ENCODE measurements at places on chromosomes 5 and 9.

- no peak for DNase-seq
Observed at GRCh38 chr5:171623551-171624097, 162.0 kb upstream of the SMIM23 start.

DNA sequence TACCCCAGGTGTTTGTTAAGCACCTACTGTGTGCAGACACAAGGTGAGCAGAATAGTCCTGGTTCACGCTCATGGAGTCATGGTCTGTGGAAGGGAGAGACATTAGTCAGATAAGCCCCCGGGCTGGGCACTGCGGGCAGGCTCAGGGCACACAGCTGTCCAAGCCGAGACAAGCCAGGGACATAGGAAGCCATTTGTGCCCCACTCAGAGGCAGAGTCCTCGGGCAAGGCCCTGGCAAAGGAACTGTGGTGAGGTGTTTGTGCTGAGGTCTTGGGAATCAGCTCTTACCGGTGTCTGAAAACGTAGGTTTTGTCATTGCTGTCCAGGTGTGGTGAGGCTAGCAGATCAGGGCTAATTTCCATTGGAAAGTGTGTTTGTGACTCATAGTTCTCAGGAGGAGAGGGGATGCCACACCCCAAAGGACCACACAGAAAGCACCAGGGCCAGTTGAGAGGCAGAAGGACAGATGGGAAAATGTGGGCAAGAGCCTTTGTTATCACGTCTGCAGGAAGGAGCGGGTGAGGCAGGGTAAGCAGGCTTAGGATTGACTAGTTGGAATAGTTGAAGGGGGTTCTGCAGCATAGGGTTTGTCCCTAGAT is 46.1 kb upstream of the NEURL1B start:
- DNase-seq = no peak

DNA sequence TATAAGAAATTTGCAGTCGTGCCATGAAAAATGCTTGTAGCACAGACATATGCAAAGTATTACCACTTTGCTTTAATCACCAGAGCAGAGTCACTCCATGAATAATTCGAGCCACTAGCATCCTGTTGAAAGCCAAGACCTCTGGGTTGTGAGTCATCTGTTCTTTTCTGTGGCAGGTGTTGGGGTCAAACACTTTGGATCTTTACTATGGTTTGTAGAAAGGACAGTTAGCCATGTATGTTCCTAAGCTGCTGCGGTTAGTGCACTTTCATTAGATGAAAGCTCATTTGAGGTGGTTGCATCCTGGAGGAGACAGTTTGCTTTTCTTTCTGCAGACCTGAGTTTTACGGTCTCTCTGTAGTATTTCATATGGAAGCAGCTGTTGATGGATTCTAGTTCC is 223.7 kb downstream of the DMRT2 start:
- no peak for DNase-seq

- DNase-seq = no peak
Observed at GRCh38 chr9:124330011-124330697, 72.4 kb downstream of the NEK6 start.

DNA sequence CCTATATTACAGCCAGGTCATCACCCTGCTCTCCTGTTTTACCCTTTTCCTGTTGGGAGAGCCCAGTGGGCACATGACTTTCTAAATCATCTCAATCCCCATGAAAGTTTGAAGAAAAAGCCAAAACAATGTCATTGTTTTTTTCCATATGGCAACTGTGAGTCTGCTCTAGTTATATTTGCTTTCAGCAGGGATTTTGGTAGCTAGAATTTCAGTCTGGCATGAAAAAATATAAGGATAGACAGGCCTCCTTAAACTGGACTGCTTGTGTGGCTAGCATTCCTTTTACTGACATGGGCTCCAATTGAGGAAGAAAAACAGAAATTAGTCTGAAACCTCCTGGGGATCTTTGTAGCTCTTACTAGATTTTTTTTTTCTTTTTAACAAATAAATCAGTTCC is 25.6 kb downstream of the MOCS2 start:
- DNase-seq = no peak

- DNase-seq = no peak
Observed at GRCh38 chr9:110255463-110256379, 586 bp downstream of the TXN start.

DNA sequence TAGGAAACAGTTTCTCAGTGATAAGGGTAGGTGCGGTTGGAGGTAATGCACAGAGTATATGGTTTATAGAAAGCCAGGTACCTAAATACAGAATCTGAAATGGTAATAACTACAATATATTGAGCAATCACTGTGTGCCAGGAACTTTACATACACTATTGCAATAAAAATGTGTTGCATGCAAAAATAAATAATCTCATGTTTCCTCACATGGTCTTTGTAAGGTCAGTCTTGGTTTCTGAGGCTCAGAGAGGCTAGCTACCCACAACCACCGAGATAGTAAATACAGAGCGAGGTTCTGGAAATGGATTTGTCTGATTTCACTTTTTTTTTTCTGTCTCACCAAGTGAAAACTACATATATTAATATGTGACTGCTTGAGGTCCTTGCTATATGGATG is 128.9 kb downstream of the CAMK4 start:
- no peak for DNase-seq

DNA sequence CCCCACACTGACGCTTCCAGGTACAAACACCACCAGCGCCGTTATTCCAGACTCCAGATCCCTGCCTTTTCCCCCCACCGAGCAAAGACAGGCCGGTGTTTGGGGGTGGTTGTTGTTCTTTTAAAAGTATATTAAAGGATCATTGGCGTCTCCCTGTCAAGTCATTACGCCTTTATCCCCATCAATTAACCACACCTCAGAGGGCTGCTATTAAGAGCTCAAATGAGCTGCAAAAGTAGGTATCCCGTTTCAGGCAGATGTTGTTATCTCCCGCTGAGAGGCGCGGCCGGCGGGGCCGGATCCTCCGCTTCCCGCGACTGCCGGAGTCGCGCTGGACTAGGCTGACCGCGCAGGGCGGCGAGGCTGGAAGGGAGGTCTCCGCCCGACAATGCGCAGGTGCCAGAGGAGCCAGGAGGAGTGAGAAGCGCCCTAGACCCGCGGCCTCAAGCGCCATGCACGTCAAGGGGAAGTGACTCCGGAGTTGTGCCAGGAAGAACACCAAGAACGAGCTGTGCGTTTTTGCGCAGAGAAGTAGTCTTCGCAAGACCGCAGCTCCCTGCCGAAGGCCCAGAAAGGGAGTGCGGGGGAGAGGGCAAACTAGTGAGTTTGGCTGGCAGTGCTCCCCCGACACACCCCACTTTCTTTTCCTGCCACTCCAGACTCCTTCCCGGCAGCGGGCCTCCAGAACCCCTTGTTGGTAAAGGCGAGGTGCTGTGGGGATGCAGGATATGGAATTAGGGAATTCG is 8.2 kb downstream of the NR2F1-AS1 start:
- no peak for DNase-seq

DNA sequence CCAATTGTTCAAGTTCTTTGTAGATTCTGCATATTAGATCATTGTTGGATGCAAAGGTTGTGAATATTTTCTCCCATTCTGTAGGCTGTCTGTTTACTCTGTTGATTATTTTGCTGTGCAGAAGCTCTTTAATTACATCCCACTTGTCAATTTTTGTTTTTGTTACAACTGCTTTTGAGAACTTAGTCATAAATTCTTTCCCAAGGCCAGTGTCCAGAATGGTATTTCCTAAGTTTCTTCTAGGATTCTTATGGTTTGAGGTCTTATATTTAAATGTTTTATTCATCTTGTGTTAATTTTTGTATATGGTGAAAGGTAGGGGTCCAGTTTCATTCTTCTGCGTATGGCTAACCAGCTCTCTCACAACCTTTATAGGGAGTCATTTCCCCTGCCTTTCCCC is 116.5 kb downstream of the CPLANE1 start:
- no peak for DNase-seq

- no peak for DNase-seq
Observed at GRCh38 chr9:121863955-121864354, 212.5 kb downstream of the DAB2IP start.

- DNase-seq = no peak
Observed at GRCh38 chr5:138967791-138968448, 92.8 kb upstream of the LRRTM2 start.

GRCh38 chr9:107286057-107286456 is 3.0 kb downstream of the RAD23B start:
- no peak for DNase-seq

GRCh38 chr5:56088967-56089829 is 94.4 kb upstream of the IL6ST start:
- peak; percentile 18 for DNase-seq

DNA sequence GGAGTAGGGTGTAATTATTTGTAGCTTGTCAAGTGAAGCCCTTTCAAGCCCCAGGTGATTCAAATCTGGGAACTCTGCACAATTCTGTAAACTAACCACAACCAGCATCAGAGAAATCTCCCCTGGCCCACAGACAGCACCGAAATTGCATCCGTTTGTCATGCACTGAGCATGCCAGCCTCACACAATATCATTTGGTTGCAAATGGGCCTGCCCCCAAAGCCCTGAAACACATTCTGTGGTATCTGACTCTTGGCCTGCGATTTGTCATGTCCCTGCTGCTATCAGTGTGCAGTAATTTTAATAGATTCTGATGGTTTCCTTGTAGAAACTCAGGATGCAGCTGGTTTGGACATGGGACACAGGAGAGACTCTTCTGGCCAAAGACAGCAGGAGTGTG is 35.3 kb downstream of the SNX24 start:
- no peak for DNase-seq

DNA sequence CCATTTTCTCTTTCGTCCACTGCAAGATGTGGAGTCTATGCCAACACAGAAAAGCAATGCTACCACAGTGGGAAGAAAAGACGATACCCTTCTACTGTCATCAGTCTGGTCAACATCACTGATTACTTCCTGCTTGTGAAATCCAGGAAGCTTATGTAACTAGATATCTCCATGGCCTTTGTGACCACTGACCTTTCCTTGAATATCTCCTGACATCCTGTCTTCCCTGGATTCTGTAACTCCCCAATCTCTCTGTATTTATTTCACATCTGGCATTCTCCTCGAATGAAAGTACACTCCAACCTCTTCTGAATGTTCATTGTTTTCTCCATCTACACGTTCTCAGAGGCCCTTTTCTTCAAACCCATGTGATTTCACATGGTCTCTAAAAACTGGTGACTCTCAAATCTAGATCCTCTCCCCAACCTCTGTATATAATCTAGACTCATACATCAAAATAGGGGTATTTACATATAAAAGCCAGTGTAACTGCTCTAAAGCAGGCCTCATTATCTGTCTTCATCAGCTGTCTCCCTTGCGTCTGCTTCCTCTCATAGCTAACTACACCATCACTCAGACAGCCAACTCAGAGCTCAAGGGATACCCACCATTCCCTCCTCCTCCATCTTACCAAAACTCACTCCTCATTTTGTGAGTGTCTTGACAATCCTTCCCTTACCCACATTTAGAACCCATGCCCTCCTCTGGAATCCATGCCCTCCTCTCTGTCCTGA is 156.8 kb downstream of the SEMA5A start:
- no peak for DNase-seq

- no peak for DNase-seq
Observed at GRCh38 chr5:9149988-9150387, 395.9 kb downstream of the SEMA5A start.

DNA sequence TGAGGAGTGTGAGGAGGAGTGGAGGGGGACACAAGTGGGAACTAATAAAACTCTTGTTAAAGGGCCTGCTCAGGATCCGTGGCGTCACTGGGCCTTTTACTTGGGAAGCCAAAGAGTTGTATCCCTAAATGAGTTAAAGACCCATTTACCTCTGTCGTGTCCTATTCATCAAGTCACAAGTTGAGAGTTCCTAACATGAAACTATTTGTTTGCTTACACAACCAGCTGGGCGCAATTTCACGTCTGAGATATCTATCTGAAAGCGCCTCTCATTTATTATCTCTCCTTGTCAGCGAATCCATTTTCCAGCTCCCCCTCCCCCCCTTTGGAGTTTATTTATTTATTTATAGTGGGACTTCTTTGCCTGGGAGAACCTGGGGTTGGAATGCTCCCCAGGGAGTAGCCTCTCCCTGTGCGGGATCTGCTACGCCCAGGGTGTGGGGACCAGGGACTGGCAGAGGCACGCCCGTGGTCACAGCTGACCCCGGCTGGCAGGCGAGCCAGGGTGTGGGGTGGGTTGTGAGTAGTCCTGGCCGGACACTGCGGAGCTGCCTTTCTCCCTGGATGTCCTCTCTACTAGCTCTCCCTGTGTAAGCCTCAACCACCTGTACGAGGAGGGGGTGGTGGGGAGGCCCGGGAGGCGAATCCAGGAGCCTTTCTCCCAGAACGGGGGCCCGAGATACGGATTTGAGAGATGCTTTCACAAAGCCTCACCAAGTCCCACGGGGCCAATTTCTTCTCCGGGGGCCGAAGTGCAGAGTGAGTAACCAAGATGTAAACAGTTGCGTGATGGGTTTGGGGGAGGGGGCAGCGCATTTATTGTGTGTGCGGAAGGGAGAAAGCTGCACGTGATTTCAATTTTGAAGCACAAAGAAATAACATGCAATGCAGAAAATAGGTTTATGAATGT is 15.3 kb downstream of the NR2F1 start:
- DNase-seq = no peak

GRCh38 chr9:86257391-86257790 is 2.1 kb downstream of the C9orf153 start:
- no peak for DNase-seq

GRCh38 chr9:24059651-24060050 is 233.6 kb upstream of the ELAVL2 start:
- DNase-seq = no peak

GRCh38 chr5:162544905-162545304 is 477.3 kb downstream of the GABRG2 start:
- DNase-seq = no peak

GRCh38 chr5:52915176-52915875 is 73.8 kb upstream of the ITGA2 start:
- DNase-seq = peak; percentile 30

DNA sequence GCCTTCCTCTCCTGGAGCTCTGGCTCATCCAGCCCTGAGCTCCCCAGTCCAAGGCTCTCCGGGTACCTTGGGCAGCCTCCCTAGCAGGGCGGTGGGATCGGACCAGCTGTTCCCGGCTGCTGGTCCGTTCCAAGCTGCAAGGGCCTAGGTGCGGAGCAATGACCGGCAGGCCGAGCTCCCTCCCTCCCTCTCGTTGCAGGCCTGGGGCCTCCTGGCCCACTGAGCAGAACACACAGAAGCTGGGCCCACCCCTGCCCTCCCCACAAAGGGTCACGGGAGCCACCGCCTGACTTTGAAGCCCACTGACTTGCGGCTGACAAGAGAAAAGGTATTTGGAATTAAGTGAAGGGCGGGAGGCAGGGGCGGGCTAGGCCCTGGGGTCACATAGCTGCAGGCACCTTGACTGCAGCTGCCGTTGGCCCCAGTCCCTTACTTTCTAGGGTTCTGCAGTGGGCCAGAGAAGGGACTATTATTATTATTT is 104.7 kb upstream of the IER5L start:
- no peak for DNase-seq

DNA sequence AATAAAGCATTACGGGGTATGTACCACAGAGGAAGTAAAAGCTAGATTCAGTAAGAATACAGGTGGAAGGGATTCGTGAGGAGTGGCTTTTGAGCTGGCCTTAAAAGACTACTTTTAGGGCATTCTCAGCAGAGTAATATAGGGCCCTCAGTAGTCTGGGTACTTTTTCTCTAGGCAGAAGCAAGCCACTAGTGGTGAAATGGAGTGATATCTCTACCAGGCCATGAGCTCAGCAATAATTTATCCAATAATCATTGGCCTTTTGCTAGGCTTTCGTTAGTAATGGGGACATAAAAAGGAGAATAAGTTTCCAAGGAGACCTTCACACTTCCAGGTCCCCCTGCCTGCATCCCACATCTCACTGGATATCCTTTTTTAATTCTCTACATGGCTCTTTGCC is 1.7 kb downstream of the POLR3G start:
- DNase-seq = no peak

- no peak for DNase-seq
Observed at GRCh38 chr5:157290156-157290980, 24.4 kb downstream of the CYFIP2 start.
